HL-60 (cell line): ENCODE measurements at places on chromosomes 16 and 17.

GRCh38 chr16:4160658-4161430, 44.6 kb upstream of the ADCY9 start:
- DNase-seq = no peak

DNA sequence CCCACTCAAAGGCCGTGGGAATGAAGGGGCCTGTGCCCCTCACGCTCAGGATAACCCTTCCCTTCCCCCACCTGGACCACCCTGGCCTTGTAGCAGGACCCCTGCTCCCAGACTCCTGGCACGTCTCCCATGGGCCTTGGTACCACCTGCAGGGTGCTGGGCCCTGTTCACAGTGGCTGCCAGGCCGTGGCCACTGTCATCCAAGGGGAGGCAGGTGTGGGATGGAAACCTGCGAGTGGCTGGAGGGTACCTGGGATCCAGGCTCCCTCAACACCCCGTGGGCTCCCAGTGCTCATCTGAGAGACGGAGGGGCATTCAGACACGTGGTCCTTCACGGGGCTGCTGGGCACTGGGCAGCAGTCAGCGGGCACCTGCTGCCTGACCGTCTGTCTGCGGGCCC, 75.6 kb upstream of the CIBAR2 start:
- DNase-seq = no peak

- DNase-seq = no peak
Observed at GRCh38 chr16:12511708-12512107, 292.0 kb downstream of the CPPED1 start.

DNA sequence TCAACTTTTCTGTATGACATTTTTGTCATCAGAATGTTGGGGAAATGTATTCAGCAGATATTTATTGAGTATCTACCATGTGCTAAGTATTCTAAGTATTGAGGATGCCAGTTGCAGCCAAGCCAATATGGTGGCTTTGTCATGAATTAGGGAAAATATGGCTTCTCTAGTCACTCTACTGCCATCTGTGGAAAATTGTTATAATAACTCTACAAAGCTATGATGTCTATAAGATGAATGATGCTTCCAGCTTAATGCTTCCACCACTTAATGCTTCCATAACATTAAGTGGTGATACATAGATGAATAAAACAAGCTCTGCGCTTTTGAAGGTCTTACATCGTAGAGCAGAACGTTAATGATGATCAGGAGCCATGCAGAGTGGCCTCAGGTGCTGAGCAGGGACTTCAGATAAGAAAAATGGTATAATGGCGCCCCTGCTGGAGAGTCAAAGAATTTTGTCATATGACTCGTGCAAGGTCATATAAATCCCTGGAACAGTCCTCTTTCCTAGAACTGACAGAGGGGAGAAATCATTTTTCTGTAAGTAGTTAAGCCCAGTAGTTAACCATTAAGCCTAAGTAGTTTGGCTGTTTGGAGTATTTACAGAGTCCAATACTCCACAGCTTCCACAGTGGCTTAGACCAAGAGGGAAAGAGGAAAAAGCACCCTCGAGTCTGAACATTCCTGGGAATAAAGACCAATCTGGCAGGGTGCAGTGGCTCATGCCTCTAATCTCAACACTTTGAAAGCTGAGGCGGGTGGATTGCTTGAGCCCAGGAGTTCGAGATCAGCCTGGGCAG, 2.7 kb upstream of the TMIGD1 start:
- DNase-seq = peak; percentile 74

DNA sequence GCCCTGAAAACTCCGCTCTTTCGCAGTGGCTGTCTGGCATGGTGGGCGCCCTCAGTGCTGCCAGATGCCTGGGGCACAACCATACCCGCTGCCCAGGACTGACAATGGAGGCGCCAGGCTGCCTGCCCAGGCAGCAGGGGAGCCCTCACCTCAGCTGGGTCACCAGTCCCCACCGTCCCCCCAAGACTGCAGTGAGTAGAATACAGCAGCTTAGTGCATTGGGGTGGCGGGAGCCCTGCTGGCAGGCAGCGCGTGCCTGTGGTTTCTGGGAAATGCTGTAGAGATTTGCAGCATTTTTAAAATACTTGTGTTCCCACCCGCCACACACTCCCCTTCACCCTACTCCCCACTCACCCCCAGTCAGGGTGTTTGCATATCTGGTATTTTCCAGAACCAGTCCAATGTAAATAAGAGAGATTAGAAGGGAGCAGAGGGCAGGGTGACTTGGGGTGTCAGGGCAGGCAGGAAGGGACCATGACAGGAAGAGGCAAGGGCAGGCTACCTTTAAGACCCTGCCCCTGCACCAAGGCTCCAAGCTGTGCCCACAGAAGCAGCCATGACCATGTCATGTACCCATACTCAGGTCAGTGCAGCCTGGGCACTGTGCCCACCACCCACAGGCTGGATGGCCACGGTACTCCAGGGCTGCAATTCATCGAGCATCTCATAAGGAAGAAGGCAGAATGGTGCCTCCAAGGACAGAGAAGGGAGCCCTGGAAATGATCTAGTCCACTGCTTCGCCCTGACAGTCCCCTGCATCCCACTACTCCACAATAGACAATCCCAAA, 21.5 kb downstream of the MYO18A start:
- DNase-seq = no peak
